ENCODE measurements at places on chromosomes 16 and 17. TPM values are rescaled to one million over a fixed set of nuclear protein-coding genes. Genes with fewer than 3 reads are reported as not detected.
A peak's percentile ranks its signal among the peaks of the same experiment; 100 is the strongest.

GRCh38 chr17:42424991-42425610 lies 2.0 kb upstream of the CAVIN1 start:
- DNase-seq = peak; percentile 48

GRCh38 chr16:87952751-87953150 lies 1.5 kb downstream of the BANP start:
- DNase-seq = peak; percentile 71

DNA sequence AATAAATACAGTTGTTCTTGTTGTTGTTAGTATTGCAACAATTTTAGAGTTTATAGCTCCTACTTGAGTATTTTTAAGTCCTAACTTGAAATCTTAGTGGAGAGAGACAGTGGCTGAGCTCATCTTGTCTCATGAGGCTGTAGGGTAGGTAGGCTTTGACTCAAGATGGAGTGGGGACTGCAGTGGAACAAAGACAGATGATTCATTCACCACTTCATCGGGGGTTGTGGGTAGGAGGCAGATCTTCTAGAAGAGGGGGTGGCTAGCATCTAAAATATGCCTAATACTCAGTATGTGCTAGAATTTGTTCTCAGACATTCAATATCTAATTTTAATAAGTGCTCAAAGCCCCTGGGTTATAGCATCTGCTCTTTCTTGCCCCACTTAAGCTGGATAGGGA lies 13.1 kb upstream of the MMD start:
- DNase-seq = no peak

Gene PABPN1L
- not detected for total RNA-seq

- DNase-seq = no peak
These were observed 108.5 kb upstream of the RCVRN start for GRCh38 chr17:10013365-10014112.

DNA sequence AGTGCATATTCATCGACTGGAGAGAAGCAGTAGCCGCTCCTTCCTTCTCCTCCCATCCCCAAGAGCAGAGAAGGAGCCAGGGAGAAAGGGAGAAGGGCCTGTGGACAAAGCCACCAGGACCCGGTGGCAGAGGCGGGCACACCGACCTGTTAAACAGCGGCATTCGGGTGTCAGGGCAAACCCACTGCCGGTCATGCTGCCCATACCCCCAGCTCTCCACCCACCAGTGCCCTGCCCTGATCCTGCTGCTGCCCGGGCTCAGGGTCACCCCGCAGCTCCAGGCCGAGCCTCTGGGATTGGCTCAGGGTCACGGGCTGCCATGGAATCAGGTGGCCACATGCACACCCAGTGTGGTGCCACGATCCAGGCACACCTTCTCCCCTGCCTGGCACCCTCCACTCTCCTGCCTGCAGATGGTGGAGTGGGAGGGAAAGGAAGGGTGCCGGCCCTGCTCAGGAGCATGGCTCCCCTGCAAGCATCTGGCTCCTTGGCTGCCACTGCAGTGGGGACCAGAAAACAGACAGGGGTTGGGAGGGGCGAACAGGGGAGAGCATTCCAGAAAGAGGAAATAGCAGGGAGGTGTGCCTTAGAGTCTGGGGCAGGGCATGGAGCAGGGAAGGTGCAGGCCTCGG lies 18.3 kb upstream of the RASD1 start:
- peak; percentile 77 for DNase-seq

Gene VAT1L
- 0.33 TPM for total RNA-seq

Gene CA5A
- not detected for total RNA-seq

Gene TSPAN10
- total RNA-seq = 0.51 TPM

GRCh38 chr17:68782789-68783188 lies 172.4 kb downstream of the ABCA8 start:
- DNase-seq = no peak

Gene TTLL6
- total RNA-seq = 0.46 TPM

DNA sequence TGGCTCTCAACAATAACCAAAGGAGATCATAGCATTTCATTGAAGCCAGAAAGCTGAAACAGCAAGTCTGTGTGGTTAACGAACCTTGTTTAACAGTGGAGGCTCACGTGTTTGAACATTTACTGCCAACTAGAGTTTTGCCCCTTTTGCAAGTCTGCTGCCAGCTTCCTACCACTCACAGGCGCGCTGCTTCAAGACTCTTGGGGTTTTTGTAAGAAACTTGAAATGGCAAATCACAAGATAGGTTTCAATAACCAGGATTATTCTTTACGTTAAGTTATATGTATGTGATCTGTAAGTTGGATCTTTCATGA lies 1.2 kb downstream of the SNTB2 start:
- no peak for DNase-seq

GRCh38 chr17:44318077-44318892 lies 6.3 kb downstream of the SLC25A39 start:
- no peak for DNase-seq

DNA sequence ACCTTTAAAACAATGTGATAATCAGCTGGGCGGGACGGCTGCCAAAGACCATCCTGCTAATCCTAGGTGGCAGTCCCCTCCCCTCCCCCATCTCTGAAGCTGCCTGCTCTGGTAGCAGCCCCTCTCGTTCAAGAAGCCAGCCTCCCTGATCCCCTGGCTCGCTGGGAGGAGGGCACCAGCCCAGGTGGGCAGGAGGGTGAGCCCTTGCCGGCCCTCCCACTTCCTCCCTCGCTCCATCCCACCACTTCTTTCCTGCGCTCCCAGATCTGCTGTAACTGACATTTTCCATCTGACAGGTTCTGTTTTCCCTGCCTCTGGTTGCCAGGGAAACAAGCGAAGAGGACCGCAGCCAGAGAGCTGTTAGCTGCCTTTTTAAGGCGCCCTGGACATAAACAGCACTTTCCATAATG lies 155.7 kb upstream of the TNRC6C start:
- peak; percentile 81 for DNase-seq
